Stomach (tissue), 19 donors: ENCODE measurements at places on chromosomes 16 and 17. TPM values are rescaled to one million over a fixed set of nuclear protein-coding genes. Genes with fewer than 3 reads are reported as not detected.

ARHGAP44 gene
- total RNA-seq, result 4.7 TPM

CYBA gene
- total RNA-seq, result 21.0 TPM

NHLRC4 gene
- not detected for total RNA-seq

DNA sequence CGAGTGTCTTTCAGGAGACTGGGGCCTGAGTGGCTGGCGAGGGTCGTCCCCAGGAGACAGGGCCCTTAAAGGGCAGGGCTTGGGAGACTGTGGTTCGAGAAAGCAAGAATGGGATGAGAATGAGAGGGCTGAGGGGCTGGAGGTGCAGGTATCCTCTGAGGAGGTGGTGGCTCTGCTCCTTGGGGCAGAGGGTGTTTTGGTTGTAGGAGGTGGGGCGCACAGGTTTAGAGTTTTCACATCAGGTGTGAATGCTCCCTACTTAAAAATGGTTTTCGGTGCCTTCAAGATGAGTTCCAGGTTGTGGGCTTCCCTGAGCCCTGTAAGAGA lies 430 bp downstream of the BCAS3 start:
- DNase-seq, result no peak

- peak; percentile 95 for DNase-seq
Observed at GRCh38 chr17:21457051-21458026, 81.2 kb downstream of the KCNJ12 start.

- peak; percentile 92 for DNase-seq
Observed at GRCh38 chr17:17877529-17878358, 41.0 kb upstream of the SREBF1 start.

DNA sequence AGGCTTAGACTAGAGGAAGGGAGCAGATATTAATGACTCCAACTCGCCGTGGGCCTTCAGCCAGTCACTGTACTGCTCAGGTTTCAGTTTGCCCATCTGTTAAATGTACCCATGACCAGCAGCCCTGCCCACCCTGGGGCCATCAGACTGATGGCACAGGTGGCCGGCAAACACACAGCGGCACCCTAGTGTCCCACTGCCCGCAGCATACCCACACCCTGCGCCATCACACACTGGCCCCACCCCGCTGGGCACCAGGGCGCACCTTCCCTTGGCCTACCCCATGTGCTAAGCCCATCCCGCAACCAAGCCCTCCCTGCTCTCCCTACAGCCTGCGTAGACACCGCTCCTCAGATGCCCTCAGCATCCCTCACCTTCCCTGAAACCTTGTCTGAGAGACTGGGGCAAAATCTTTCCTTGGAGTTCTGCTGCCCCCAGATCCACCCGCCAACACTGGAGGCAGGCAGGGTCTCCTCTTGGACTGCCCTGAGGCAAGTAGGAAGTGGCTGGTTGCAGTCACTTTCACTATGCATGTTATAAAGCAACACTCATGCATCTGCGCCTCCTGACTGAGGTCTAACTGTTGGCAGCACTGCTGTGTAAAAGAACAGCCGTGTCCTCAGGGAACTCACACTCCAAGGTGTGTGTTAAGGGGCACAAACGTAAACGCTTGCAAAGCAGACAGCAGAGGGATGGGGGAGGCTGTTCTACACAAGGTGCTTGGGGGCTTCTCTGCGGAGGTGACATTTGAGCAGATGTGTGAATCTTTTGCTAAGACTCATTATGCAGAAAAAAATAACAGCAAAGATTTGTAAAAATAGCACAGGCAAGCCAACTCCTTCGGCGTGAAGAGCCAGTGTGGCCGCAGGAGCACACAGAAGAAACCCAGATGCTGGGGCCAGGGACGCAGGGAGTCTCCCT lies 6.7 kb upstream of the BCAR1 start:
- peak; percentile 17 for DNase-seq
